ENCODE measurements at places on chromosomes 5 and 9. TPM values are rescaled to one million over a fixed set of nuclear protein-coding genes. Genes with fewer than 3 reads are reported as not detected.

- DNase-seq: no peak
These were observed 275.6 kb downstream of the CETN3 start for GRCh38 chr5:90133941-90134340.

- no peak for DNase-seq
These were observed 4.0 kb downstream of the ZBED3 start for GRCh38 chr5:77083088-77083487.

CTNND2 gene
- total RNA-seq: not detected

ITGA2 gene
- 0.69 TPM for total RNA-seq

SLC46A2 gene
- not detected for total RNA-seq

TMEM171 gene
- 2.6 TPM for total RNA-seq
